ENCODE measurements at places on chromosomes 3 and 15.

GRCh38 chr3:89165636-89166263 lies 58.3 kb downstream of the EPHA3 start:
- no peak for DNase-seq

GRCh38 chr3:107993771-107994170 lies 97.1 kb downstream of the CD47 start:
- DNase-seq = no peak

DNA sequence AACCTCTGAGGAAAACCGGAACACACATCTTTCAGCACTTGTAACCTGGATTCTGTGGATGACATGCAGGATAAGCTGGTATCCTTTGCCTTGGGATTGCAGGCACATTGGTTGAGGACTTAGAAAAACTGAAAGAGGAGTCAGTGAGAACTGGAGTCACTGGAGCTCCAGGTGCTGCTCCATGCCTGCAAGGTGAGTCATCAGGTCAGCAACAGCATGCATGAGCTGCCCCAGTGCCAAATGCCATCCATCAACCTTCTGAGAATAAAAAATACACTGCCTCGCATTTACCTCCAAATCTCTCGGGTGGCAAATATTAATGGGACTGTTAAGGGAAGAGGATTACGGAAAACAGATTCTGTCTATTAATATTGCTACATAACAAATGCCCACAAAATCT lies 729.1 kb downstream of the NTRK3 start:
- DNase-seq = no peak

DNA sequence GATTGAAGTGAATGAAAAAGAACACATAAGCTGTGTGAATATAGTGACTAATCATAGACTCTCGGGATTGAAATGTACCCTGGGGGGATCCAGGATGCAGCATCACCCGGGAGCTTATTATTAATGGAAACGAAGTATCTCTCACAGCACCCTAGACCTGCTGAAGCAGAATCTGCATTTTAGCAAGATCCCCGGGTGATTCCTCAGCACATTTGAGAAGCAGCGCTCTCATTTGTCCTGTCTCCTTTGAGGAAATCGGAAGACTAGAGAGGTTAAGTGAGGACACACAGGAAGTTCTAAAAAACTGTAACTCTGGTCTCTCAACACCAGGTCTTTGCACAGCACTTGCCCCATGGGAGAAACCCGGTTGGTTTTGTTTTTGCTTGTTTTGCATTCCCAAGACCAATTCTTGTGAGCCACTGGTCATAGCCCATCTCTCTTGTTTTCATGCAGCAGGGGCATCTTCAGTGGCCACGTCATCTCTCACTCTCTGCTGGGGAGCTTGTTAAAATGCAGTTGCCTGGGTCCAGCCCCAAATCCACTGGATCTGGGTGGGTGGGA lies 30.2 kb downstream of the ZNF710 start:
- DNase-seq = no peak

GRCh38 chr3:123085293-123085931 lies 18.6 kb downstream of the PDIA5 start:
- DNase-seq = peak; percentile 48

DNA sequence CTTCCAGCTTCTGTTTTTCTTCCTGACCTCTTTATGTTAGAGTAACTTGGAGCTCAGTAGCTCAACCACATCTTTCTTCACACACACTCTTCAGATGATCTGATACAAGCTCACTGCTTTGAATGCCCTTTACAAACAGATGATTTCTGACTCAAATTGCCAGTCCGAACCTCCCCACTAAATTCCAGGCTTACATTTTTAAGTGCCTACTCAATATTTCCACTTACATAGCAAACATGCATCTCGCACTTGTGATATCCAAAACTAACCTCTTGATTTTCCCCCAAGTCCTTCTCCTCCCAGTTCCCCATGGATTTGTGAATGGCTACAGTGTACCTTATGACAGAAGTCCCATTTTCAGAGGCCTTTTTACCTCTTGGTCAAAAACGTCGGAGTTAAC lies 139.1 kb downstream of the GBE1 start:
- no peak for DNase-seq

- no peak for DNase-seq
These were observed 78.3 kb downstream of the SMAD6 start for GRCh38 chr15:66780172-66780972.

- peak; percentile 100 for DNase-seq
These were observed 158.0 kb downstream of the CLSTN2 start for GRCh38 chr3:140092848-140093536.

DNA sequence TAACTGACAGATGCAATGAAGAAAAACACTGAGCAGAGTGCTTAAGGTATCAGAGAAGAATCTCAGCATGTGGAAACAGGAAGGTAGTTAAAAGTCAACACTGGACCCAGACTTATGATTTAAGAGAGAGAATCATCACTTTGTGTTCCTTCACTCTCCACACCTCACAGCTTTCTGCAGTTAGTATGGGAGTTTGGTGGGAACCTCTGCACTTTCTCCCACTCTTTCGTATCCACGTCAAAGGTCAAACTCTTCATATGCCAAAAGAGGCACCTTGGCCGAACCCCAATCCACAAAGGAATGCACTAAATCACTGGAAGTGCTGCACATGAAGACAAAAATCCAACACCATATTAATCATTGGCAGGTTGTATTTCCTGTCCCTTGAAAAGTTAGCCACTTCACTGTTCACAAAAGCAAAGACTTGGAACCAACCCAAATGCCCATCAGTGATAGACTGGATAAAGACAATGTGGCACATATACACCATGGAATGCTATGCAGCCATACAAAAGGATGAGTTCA lies 361.2 kb downstream of the MAGI1 start:
- DNase-seq = no peak

GRCh38 chr3:140468407-140468806 lies 209.5 kb upstream of the TRIM42 start:
- no peak for DNase-seq

- peak; percentile 21 for DNase-seq
These were observed 48.3 kb upstream of the B3GALNT1 start for GRCh38 chr3:161153480-161153879.

GRCh38 chr3:61924090-61924735 lies 362.8 kb downstream of the PTPRG start:
- no peak for DNase-seq

DNA sequence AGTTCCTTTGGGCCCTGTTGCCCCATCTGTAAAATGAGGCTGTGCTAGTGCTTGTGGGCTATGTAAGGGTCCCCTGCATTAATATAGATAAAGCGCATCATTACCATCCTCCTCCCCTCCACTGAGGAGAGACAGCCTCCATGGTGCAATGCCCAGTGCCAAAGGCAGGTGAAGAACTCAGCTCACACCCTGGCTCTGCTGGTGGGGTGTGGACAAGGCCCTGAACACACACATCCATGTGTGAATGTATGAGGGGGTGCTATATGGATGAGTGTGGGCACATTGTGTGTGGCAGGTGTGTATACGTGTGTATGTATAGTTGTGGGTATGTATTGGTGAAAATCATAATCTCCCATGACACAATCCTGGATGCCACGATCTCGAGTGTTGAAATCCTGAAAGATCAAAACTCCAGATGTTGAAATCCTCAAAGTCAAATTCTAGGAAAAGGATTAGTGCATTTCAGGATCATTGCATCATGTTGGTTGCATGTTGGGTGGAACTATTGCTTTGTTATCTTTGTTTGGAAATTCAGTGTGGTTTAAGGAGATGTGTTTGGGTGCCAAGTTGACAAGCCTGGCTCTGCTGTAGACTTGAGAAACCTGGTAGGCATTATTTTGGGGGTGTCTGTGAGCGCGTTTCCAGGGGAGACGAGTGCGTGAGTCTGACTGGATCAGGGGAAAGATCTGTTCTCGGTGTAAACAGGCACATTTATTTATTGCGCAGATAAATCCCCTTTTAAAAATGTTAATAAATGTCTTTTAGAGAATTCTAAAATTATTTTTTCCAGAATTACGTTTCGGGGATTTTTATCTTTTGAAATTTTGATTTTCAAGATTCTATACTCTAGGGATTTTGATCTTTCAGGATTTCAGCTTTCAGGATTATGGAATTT lies 42.0 kb upstream of the SEC61A1 start:
- no peak for DNase-seq

GRCh38 chr3:73572368-73572767 lies 52.4 kb downstream of the PDZRN3 start:
- no peak for DNase-seq

DNA sequence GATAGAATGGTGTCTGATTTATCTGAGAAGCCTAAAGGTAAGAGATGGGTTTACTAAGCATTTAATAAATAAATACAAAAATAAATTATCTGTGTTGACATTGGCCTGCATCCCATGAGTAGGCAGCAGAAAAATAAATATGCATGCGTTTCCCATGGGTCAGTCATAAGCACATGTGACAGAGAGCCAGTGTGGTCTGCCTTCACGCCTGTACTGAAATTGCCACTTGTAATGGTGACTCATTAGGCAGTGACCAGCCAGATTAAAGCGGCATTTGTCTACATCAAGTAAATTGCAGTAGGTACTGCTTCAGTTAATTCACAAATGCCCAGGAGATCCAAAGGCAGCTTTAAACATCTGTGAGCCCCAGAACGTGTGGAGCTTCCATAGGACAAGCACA lies 399.6 kb downstream of the NAALADL2 start:
- DNase-seq = no peak

DNA sequence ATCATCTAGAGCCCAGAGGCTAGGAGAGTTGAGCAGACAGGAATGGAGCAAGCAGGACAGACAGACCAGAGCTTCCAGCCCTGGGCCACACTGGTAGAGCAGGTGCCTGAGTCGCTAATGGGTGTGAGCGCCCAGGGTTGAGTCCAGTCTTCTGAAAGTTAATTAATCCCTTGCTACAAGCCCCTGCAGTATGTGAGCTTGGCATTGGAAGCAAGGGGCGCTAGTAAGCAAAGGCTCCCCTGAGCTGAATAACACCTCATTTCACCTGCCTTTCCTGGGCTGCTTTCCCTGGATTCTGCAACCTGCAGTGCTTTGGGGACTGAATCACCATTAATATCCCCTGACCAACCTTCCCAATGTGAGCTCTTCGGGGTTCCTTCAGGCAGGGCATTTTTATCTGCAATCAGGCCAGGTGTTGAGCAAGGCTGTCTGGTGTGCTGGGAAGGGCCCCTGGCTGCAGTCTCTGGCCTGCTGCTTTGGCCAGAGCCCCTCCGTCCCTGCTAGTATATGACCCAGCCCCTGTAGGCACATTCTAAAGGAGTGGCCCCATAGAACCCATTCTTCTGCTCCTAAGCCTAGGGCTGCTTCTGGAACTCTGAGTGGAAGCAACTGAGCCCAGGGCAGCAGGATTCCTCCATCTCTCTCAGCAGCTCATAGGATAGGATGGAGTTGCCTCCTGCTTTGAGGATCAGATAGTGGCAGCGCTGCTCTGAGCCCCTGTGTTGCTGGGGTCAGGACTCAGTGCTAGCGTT lies 45.1 kb upstream of the EPHB1 start:
- DNase-seq = no peak

DNA sequence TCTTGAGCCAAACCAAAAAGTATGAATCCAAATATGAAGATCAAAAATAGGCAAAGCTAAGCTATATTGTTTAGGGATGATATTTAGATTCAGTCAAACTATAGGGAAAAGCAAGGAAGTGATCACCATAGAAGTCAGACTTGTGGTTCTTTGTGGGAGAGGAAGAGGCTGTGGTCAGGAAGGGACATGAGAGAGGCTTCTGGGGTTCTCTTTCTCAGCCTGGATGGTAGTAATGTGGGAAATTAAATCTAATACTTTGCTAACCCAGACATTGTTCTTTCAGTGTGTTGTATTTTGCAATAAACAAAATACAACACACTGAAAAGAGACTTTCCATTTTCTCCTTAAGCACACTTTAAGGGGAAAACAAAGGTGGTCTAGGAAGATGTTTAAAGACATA lies 3.1 kb downstream of the CX3CR1 start:
- no peak for DNase-seq

DNA sequence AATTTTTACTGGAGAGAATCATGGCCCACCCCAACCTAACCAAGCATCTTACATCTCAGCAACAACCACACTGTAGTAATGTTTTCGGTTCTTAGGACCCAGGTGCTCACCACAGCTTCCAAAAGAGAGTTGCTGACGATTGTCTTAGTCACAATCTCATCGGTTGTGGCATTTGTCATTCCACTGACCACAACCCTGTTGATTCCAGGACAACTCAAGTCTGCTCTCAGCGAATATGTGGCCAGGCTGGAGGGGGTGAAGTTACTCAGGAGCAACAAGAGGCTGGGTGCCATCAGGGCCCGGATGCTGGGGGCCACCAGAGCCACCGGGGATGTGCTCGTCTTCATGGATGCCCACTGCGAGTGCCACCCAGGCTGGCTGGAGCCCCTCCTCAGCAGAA lies 25.9 kb downstream of the GALNT15 start:
- no peak for DNase-seq

GRCh38 chr15:67794832-67795574 lies 30.3 kb upstream of the SKOR1 start:
- DNase-seq = no peak

GRCh38 chr3:56858331-56858730 lies 56.6 kb upstream of the ARHGEF3 start:
- peak; percentile 83 for DNase-seq

GRCh38 chr3:115190747-115191146 lies 43.7 kb upstream of the ZBTB20 start:
- DNase-seq = no peak

- no peak for DNase-seq
These were observed 25.5 kb upstream of the FLNB start for GRCh38 chr3:57982561-57983243.

GRCh38 chr3:134904776-134905646 lies 110.0 kb downstream of the EPHB1 start:
- DNase-seq = no peak

DNA sequence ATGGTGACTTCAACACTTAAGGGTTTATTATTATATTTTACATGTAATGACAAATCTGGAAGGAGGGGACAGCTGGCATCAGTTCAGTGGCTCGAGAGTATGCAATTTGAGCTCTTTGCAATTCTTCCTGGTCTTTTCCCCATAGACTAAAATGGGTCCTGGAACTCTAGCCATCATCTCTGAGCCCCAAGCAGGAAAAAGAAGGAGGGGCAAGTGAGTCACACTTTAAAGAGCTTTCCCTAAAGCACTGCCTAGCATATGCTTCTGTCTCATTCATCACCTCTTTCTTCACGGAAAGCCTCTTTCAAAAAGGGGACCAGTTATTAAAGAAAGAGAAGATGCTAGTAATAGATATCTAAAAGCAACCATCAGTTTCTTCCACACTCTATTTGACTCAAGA lies 466.3 kb downstream of the ZIC1 start:
- peak; percentile 12 for DNase-seq
